ENCODE measurements at places on chromosomes 6 and 20. TPM values are rescaled to one million over a fixed set of nuclear protein-coding genes. Genes with fewer than 3 reads are reported as not detected.

Gene GABRR1
- total RNA-seq: not detected

DNA sequence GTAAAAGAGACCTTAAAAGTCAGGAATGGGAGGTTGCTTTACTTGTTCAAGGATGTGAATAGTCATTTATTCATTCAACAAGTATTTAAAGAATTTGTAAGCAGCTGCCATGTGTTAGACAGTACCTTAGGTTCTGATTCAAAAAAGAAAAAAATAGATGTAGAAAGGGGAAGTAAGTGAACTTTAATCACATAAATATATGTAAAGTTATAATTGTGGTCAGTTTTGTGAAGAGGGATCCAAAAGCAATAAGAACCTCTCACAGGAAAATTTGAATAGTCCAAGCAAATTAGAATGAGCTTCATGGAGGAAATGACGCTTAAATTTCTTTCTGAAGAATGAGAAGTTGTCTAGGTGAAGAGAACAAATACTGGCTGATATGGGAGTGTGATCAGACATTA lies 596.1 kb upstream of the CITED2 start:
- DNase-seq: no peak

DNA sequence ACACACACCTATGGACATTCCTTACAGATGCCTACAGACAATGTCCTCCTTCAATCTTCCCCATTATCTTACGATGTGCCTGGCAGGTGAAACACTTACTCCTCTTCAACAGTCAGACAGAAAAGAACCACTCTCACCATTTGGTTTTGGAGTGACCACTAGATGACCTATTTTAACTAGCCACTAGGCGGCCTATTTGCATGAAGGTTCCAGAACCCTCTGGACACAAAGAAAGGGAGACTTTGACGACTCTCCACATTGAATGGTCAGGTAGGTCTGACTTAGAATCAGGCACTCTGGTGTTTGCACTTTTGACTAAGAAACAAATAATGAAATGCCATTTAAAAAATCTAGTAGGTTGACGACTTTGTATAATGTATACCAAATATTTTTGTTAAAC lies 42.0 kb downstream of the PNLDC1 start:
- peak; percentile 32 for DNase-seq

GRCh38 chr6:53591873-53592272 lies 47.0 kb upstream of the GCLC start:
- DNase-seq: no peak

DNA sequence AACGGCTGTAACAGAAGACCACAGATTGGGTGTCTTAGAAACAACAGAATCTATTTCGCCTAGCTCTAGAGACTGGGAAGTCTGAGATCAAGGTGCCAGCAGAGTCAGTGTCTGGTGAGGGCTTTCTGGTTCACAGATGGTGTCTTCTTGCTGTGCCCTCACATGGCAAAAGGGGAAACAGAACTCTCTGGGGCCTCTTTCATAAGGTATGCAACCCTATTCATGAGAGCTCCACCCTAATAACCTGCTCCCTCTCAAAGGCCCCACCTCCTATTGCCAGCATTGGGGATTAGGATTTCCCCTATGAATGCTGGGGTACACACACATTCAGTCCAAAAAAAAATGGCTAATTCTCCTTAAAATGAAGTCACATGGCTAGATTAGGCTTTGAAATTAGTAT lies 10.0 kb downstream of the TXNDC5 start:
- no peak for DNase-seq

All from lung microvascular endothelial cell (primary cell).